Stimulated activated CD4-positive, alpha-beta T cell treated with anti-CD3 and anti-CD28 coated beads, Interleukin-12 subunit alpha, Interleukin-12 subunit beta, amount 100 ng/mL, for 4 hours (primary cell): ENCODE measurements at places on chromosomes 5 and 9.

DNA sequence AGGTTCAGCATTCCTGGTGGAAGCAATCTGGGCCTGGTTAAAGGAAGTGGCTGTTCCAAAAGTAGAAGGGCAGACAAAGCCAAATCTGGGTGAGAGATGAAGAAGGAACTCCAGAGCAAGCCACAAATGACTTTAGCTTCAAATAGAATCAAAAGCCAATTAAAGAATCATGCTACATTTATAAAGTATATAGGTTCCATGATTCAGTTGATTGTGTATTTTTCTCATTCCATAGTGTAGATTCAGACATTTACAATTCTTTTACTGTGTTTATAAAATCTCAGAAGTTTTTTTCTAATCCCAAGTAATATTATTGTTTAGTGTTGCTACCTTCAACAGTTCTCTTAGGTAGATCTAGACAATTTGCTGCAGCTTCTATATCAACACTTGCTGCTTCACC lies 262.0 kb downstream of the PLK2 start:
- no peak for DNase-seq

GRCh38 chr9:22157276-22157675 lies 148.2 kb upstream of the CDKN2B start:
- DNase-seq, result no peak

DNA sequence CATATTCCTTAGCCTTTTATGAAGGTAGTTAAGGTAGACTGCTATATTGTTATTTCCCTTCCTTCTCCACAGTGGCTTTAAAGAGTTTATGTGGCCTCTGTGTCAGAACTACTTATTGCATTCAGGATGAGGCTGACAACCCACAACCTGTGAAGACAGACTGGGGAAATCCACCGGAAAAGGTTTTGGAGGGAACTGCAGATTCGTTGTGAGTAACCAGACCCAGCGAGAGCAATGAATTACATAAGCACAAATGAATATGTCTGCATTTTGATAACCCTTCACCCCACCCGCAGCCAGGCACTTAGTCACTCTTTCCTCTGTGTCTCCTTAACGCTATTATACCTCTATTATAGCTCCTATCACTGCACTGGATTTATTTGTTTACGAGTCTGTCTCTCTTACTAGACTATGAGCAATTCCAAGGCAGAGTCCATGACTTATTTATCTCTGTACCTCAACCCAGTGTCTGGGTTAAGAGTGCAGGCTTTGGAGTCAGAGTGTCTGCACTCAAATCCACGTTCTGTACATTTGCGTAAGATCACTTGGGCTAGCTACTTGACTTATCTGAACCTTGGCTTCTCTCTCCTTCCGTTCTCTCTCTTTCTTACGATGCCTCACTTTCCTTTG lies 19.2 kb downstream of the KCTD16 start:
- peak; percentile 57 for DNase-seq

- no peak for DNase-seq
Observed at GRCh38 chr5:65485405-65485804, 3.7 kb upstream of the ADAMTS6 start.

DNA sequence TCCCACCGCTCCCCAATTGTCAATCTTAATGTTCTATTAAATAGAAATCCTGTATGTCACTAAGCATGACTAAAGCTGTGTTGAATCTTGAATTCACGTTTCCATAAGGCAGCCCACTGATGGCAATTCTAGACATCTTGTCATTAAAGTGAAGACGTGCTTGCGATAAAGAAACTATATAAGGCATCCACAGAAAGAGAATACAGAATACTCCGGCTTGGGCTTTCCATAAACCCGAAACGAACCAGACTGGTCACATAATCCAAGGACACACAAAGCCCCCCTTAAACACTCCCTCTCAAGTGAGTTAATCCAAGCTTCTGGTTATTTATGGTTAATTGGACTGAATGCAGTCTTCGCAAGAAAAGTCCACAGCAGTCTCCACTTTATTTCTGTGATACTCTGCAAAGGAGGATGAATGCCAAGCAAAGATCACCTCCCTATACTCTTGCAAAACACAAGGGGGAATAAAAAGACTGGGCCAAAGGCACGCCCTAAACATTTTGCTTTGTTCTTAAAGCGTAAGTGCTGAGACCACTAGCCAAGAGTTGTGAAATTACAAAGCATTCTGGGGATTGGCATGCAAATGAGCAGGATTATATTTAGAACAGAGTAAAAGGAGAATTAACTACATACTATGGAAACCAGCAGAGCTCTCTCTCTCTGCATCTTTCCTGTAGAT lies 54.7 kb downstream of the DPYSL3 start:
- no peak for DNase-seq

- DNase-seq, result no peak
Observed at GRCh38 chr9:132498531-132499210, 83.7 kb upstream of the BARHL1 start.

DNA sequence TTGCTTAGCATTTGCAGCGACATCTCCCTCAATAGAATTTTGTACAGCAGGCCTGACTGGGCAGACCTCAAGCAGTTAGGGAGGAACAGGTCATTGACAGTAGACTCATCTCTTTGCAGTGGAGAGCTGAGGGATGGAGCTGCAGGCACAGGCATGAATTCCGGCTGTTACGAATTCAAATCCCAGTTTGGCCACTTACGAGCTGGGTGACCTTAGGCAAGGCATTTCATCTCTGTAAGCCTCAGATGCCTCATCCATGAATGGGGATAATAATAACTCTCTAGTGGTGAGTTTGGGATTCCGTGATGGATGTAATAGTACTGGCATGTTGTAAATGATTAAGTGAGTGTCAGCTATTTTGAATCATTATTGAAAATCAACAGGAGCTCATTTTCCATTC lies 195.3 kb downstream of the SEMA6A start:
- DNase-seq, result no peak

DNA sequence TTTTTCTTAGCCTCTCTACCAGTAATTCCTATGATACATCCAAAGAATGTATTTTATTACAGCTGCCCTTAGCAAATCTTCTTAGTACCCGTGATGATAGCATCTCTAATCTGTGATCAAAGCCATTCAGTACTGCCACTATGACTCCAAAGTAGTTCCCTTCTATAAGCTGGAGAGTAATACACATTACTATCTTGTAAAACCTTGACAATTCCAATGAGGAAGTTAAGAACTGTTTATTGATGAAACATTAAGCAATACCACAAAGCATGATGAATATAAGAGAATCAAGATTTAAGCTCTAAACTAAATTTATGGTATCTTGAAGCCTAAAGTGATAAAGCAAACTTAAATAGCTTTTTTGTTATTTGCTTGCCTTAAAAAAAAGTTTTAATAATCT lies 86.1 kb downstream of the SMIM23 start:
- DNase-seq, result no peak

GRCh38 chr9:118360036-118360435 lies 655.8 kb downstream of the TLR4 start:
- DNase-seq, result no peak

DNA sequence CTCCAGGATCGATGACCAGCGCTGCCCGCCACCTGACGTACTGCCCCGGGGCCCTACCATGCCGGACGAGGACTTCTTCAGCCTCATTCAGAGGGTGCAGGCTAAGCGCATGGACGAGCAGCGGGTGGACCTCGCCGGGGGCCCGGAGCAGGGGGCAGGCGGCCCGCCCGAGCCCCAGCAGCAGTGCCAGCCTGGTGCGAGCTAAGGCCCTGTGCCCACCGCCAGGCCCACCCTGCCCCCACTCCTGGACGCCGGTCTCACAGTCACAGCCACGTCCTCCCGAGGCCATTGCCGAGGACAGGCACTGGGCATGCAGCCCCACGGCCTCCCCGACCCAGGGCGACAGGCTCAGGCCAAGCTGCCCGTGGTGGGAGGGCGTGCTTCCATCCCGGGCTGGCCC lies 5.5 kb downstream of the DNLZ start:
- no peak for DNase-seq

GRCh38 chr5:131387255-131387654 lies 123.4 kb downstream of the CDC42SE2 start:
- no peak for DNase-seq

GRCh38 chr5:15929611-15930263 lies 249.9 kb downstream of the MARCHF11 start:
- no peak for DNase-seq

DNA sequence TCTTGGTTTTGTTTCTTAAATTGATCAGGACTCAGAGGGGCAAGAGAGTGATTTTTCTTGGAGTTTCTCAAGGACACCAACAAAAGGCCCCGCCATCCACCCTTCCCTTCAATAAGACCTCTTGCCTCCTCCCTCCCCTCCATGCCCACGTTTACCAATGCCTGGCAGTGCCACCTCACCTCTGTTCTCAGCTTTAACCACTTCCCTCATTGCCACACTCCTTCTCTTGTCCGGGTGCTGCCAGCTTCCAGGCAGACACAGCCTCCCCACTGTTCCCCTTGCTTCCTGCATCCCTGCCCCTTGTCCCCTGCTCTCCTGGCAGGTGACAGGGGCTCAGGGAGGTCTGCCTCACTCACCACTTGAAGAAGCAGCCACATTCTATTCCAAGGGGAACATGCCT lies 90.8 kb downstream of the LHX2 start:
- no peak for DNase-seq

DNA sequence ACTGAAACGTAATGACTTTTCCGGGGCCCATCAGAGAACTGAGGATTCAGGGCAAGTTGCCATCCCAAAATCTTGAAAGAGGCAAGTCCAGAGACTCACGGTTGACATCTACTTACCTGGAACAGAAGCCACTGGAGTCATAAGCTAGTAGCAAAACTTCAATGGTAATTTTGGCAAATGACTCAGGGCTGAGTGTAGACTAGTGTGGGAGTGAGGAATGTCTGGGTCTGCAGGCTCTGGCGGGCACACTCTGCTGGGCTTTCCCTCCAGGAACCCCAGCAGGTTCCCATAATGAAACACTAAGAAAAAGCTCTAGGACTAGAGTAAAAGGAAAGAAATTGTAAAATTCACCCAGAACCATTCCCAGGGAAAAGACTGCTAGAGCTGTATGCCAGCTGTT lies 122.9 kb upstream of the NFIL3 start:
- DNase-seq, result no peak

GRCh38 chr5:1268666-1269065 lies 26.2 kb downstream of the TERT start:
- DNase-seq, result no peak

DNA sequence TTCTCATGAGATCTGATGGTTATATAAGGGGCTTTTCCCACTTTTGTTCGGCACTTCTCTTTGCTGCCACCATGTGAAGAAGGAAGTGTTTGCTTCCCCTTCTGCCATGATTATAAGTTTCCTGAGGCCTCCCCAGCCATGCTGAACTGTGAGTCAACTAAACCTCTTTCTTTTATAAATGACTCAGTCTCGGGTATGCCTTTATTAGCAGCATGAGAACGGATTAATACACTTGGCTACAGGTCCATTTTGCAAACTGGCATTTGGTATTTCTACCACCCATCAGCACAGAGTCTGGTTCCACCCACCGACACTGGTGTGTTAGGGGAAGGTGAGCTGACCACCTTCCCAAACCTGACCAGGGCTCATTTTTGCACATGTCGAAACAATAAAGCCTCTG lies 47.9 kb upstream of the RARS1 start:
- DNase-seq, result no peak

DNA sequence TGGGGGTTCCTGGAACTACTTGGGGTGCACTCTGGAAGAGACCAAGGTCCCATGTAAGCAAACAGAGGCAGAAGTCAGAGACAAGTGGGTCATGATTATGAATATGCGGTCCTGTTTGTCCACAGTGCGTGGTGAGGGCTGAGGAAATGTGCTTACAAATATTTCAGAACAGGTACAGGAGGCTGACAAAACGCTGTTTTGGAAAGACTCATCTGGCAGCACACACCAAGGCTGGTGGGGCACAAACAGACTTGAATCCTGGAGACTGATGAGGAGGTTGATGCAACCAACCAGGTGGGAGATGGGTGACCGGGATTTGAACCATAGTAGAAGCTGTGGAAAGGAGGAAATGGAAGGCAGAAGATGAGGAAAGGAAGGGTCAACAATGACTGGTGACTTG lies 83.8 kb downstream of the ADRB2 start:
- DNase-seq, result no peak

- DNase-seq, result no peak
Observed at GRCh38 chr5:148834689-148835088, 8.3 kb downstream of the ADRB2 start.

DNA sequence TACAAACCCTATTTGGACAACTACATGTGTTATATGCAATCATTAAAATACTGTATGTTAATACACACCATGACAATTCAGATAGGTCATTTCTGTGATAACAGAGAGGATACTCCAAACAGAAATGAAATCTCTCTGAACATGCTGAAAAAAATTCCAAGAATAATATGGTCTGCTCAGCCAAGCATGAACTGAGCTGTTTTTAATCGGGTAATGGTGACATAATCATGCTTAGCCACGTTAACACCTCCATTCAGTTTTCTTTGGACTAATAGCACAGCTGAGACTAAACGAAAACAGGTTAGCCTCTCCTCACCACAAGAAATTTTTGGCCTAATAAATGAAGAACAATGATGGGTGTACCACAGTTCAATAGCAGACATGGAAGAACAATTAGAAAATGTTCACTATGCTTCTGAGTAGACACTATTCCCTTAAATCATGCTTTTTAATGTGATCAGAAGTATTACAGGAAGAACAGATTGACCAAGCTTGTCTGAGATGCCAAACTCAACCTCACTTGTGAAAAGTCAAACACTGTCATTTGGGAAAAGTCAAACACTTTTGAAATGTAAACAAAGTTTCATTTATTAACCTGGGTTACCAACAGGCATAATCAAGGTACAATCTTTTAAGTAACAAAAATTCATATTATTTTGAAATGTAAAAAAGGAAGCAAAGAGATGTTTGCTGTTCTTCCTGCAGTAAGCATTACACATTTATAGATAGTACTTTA lies 19.4 kb downstream of the RAB14 start:
- DNase-seq, result no peak

GRCh38 chr5:151686674-151687407 lies at the start of gene SPARC:
Gene SPARC (minus strand): TSS chr5:151686915. CDS start chr5:151676188, 10,727 bp downstream.
- DNase-seq, result no peak

DNA sequence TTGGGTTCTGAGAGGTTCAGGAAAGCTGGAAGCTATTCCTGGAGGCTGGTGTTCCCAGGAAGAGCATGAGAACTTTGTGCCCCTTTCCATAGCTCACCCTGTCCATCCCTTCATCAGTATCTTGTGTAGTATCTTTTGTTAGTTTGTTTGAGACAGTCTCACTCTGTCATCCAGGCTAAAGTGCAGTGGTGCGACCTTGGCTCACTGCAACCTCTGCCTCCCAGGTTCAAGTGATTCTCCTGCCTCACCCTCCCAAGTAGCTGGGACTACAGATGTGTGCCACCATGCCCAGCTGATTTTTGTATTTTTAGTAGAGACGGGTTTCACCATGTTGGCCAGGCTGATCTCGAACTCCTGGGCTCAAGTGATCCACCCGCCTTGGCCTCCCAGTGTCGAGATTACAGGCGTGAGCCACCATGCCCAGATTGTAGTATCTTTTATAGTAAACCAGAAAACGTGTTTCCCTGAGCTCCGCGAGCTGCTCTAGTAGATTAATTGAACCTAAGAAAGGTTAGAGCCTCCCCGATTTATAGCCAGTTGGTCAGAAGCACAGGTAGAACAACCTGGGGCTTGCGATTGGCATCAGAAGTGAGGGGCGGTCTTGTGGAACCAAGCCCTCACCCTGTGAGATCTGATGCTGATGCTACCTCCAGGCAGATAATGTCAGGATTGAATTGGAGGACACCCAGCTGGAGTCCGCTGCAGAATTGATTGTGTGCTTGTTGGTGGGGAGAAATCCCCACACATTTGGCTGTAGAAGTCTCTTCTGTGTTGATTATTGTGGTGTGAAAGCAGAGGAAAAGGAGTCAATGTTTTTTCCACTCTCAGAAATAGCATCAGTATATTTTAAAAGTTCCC lies 32.3 kb downstream of the ATP6V0E1 start:
- DNase-seq, result no peak

- DNase-seq, result no peak
Observed at GRCh38 chr9:134195558-134195957, 31.2 kb upstream of the RNU6ATAC start.
